Caki2 (cell line): ENCODE measurements at places on chromosomes 1 and 21.

- DNase-seq, result no peak
These were observed 26.6 kb downstream of the DDAH1 start for GRCh38 chr1:85438353-85438752.

GRCh38 chr1:81226603-81226928, 574.2 kb upstream of the ADGRL2 start:
- DNase-seq, result no peak

DNA sequence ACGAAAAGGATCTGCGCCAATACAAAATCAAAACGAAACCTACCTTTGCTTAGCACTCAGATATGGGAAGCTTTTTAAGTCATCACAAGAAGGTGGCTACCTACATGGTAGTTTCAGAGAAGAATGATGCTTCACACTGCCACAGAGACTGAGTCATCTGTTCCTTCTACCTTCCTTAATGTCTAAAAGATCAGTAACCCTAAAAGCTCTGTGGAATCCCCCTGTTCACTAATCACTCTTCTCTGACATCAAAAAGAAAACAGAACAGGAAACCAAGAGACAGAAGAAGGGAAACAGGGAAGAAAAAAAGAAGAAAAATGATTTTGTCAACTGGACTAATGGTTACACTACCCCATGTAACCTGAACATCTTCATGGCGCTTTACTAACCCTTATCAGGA, 177.2 kb downstream of the SMYD3 start:
- DNase-seq, result no peak

- DNase-seq, result no peak
These were observed 144.6 kb downstream of the PLPP3 start for GRCh38 chr1:56434740-56435139.

DNA sequence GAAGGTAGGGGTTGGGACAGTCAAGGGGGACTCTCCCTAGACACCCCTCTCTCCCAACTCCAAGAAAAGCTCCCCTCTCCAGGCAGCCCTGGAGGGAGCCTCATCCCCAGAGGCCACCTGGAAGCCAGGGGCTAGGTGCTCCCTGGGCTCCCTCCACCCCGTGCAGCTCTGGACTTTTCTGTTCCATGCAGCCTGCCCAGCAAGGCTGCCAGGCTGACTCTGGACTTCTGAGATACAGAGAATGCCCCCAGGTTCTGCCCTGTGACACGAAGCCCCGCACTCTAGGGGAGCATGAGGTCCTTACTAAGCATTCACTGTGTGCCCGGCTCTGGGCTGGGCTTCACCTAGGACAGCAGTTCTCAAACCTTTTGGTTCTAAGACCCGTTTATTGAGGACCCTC, 10.2 kb downstream of the SYT2 start:
- no peak for DNase-seq

DNA sequence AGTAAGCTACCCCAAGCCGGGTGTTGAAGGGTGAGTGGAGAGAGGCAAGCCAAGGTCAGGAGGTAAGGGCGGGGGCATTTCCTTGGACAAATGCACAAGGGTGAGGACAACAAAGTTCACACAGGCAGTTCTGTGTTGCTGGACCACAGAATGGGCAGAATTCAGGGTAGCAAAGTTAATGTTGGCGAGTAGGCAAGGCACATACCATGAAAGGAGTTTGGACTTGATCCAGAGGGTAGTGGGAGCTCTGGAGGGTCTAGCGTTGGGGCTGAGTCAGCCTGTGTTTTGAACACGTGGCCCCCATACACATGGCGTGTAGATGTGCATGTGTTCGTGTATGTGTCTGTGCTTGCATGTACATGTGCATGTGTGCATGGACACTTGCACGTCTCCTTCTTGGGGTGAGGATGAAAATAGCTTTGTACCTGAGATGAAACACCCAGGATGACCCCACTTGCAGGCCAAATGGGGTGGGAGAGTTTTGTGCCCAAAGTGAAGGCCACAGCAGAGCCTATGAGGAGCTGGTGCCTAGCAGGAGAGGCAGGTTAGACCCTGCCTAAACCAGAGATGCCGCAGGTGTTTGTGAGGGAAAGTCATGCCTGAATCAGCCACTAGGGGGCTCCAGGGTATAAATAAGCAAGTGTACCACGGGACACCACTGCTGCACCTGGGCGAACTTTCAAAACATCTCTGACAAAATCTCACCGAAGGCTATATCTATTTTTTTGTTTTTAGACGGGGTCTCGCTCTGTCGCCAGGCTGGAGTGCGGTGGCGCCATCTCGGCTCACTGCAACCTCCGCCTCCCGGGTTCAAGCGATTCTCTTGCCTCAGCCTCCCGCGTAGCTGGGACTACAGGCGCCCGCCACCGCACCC, 21.8 kb downstream of the SLC27A3 start:
- peak; percentile 36 for DNase-seq

GRCh38 chr1:110756506-110756905, 81.8 kb upstream of the KCNA3 start:
- DNase-seq, result no peak

DNA sequence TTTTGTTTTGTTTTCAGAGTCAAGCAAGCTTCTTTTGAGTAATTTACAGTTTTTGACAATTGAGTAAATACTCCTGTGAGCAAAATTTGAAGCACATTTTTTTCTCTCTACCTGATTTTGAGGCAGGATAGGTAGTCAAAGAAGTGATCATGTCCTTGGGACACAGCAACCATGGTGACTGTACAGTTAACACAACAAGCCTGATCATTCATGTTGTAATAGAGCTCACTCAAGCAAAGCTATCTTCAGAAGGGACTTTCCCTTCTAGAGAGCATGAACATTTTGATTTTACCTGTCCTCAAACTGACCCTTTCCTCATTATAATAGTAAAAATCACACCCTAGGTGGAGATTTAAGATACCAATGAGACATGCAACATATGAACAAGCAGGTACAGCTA, 126.5 kb upstream of the KCNK1 start:
- DNase-seq, result peak; percentile 9

- peak; percentile 38 for DNase-seq
These were observed 122.3 kb downstream of the TGFB2 start for GRCh38 chr1:218467101-218468072.

GRCh38 chr1:88191917-88192316, 492.2 kb upstream of the PKN2 start:
- DNase-seq, result no peak

- no peak for DNase-seq
These were observed 368.3 kb downstream of the PCP4 start for GRCh38 chr21:40235528-40235927.

- no peak for DNase-seq
These were observed 47.8 kb downstream of the UMODL1 start for GRCh38 chr21:42118901-42119300.

DNA sequence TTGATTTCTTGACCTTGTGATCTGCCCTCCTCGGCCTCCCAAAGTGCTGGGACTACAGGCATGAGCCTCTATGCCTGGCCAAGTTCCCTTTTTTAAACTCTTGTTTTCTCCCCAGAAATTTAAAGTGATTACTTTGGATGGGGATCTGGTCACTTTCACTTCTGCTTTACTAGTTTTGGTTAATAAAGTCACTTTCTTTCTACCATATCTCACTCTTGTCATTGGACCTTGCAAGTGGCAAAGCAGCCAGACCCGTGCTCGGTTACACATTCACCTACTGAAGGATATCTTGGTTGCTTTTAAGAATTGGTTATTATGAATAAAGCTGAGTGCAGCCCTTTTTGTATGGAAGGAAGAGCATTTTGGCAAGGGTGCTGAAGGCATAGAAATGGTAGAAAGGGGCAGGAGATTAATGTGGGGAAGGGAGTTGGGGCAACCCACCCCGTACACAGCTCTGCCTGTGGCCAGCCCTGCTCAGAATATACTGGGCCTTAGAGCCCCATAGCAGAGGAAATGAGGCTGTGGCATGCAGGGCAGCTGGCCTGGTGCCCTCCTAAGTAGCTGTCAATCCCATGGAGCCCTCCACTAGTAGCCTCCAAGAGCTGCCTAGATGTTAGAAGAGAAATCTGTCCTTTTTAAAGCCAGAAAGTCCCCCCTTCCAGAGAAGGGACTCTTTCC, 40.7 kb downstream of the CD2 start:
- DNase-seq, result no peak

DNA sequence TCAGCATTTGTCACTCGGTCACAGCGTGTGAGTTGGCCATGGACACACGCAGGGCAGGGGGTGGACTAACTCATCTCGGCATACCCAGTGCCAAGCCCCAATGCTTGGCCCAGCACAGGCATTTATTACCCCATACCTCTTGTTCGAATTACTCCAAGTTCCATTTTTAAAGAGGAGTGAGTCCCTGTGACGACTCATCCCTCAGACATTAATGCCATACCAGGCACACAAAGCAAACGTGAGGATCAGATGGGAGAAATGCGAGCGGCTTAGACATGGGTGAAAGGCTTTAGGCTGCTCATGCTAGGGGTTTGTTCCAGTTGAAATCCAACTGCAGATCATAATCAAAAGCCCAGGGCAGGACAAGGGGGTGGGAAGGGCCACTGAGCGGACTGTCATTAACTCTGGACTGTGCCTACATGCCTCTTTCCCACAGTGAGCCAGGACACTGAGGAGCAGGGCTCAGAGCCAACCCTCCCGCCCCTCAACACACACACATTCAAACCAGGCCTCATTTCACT, 118.5 kb upstream of the NGF start:
- peak; percentile 21 for DNase-seq

- no peak for DNase-seq
These were observed 186.0 kb downstream of the DYRK1A start for GRCh38 chr21:37552496-37553029.

DNA sequence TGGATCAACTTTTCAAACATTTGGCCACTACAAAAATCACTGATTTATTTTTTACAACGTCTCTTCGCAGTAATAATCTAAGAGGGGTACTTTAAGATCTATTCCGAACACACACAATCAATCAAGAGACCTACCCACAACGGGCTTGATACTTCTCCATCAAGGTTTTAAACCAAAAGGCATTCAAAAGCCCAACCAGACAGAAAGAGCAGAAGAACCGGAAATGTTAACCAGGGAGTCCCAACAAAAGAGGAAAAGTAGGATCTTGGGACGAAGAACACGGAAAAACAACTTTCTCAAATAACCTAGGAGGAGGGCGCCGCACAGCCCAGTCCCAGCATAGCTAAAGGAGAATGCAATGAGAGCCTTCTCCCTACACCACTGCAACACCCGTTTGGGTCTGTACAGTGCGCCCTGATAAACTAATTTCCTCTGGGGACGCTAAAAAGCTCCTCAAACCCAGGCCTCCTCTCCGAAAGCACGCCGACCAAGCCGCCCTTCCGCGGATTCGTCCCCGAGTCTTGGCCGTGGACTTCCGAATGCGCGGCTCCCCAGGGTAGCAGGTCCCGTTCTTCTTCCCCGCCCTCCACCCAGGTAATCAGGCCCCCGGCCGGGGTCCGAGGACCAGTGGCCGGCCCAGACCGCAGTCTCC, 623 bp downstream of the RPL22 start:
- DNase-seq, result no peak

GRCh38 chr1:97277891-97278654, 556.5 kb downstream of the PTBP2 start:
- DNase-seq, result peak; percentile 51
